ENCODE measurements at places on chromosomes 7 and 10. TPM values are rescaled to one million over a fixed set of nuclear protein-coding genes. Genes with fewer than 3 reads are reported as not detected.

DNA sequence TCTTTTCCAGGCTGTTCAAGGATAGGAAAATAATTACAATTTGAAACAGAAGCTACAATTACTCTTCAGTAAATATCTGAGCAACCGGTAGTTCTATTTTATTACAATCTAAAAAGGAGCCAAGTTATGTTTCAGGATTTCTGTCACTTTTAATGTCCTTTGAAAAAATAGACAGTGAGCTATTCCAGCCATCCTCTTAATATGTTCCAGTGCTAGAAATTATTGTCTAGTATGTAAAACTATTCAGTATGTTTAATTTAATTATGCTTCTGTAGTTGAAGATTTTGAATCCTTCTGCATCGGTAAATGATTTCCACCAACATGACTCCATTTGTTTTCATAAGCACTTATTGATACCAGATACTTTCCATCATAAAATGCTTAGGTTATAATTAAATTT lies 129.6 kb upstream of the SEMA3D start:
- DNase-seq, result no peak

The CUBN gene
- 3.7 TPM for total RNA-seq

DNA sequence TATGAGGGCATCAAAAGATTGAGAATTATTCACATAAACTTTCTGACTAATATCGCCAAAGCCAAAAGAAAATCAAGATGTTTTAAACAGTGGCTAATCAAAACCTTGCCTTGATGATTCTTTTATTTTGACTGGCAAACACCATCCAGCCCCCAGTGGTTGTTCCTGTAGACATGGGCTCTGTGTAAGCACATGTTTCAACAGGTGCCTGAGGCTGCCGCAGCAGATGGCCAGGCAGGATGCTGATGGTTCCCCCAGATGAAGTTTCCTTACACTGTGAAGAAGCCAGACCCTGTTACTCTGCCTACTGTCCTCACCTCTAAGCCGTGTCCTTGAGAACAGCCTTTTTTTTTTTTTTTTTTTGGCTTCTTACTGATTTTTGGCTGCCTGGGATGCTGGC lies 146.5 kb downstream of the RAB11FIP2 start:
- DNase-seq, result no peak

GRCh38 chr10:19947656-19948055 lies 131.4 kb downstream of the PLXDC2 start:
- DNase-seq, result no peak

The GRM8 gene
- total RNA-seq, result not detected

- no peak for DNase-seq
These were observed 157.6 kb downstream of the GRK5 start for GRCh38 chr10:119364645-119365600.

- DNase-seq, result no peak
These were observed 15.3 kb downstream of the EDRF1 start for GRCh38 chr10:125734823-125735222.

- DNase-seq, result peak; percentile 33
These were observed 167.9 kb upstream of the PRSS1 start for GRCh38 chr7:142581341-142581740.

The ECHDC3 gene
- 1.2 TPM for total RNA-seq

DNA sequence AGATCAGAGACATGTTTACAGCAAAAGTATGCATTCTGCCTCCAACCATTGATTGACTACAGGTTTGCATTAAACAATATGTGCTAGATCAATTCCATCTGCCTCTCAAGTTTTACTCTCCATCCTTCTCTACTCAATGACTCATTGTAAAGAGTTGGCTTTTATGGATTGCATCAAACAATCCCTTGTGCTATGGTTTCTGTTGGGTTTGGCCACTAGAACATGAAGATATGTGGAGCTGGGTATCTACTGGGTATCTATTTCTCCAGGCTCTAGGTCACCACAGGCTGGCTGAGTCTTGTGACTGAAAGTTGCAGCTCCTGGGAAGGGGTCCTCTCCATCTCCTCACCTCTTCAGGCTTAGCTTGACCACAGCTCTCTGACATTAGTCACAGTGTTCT lies 204.7 kb downstream of the DGKI start:
- DNase-seq, result no peak

DNA sequence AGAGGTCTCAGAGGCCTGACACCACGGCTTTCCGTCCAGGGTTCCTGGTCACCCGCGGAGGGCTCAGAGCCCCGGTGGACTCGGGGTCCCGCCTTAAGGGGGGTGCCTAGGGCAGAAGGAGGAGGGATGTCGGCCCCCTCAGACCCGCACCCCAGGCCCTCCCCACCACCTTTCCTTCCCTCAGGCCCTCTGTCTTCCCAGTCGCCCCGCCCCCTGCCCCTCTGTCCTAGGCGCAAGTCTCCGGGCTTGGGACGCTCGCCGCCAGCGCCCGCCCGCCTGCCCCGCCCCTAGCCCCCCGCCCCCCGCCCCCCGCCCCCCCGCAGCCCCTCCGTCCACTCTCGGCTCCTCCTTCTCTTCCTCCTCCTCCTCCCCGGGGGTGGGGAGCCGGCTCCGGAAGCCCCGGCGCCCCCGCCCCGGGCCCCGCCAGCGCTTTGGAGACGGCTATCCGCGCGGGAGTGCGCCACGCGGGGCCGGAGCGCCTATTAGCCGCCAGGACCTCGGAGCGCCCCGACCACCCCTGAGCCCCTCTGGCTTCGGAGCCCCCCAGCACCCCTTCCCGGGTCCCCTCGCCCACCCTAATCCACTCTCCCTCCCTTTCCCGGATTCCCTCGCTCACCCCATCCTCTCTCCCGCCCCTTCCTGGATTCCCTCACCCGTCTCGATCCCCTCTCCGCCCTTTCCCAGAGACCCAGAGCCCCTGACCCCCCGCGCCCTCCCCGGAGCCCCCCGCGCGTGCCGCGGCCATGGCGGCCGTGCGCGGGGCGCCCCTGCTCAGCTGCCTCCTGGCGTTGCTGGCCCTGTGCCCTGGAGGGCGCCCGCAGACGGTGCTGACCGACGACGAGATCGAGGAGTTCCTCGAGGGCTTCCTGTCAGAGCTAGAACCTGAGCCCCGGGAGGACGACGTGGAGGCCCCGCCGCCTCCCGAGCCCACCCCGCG lies at the start of gene AEBP1:
TSS of gene AEBP1 (plus strand) at position 423 of the 937 bp plus-strand sequence. CDS start at position 744, 321 bp downstream.
- DNase-seq, result peak; percentile 64

The CFAP69 gene
- total RNA-seq, result 0.33 TPM

DNA sequence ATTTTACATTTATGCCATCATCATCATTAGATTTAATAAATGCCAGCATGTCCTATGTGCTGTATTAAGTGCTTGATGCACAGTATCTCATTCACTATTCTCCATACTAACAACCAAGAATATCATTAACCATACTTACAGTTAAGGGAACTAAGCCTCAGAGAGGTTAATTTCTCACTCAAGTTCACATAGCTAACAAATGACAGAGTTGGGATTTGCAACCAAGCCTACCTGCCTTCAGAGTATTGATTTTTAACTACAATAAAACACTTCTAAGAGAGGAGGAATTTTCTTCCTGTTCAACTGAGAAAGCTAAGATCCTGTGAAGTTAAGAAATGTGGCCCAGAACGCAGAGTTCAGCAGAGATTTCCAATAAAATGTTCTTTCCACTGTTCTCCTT lies 403.0 kb downstream of the KCNMA1 start:
- no peak for DNase-seq

The CFAP70 gene
- total RNA-seq, result 2.0 TPM

GRCh38 chr10:122352817-122353525 lies 21.5 kb upstream of the PLEKHA1 start:
- no peak for DNase-seq

GRCh38 chr10:110619514-110620397 lies 24.4 kb upstream of the RBM20 start:
- no peak for DNase-seq

DNA sequence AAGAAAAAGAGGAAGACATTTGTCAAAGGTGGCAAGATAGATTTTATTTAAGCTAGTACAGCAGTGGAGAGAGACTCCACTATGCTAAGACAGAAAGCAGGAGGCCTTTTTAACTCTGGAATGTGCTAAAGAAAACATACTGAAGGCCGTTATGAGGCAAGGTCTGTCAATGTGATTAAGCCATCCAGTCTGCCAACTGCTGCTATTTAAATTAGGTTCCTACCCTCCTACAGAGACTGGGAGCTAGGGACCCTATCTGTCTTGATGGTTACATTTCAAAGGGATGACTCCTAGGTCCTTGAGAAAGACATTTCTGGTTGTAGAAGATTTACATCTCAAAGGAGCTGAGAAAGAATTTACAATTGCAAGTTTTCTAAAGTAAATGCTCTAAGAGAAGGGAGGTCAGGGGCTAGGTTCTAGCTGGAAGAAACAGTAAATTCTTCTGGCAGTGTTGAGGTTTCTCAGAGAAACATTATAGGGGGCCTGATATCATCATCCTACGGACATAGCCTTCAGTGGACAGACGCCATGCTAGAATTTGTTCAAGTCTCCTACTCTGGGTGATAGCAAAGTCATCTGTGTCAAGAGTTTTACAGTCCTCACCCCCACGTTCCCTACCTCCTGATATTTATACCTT lies 211.6 kb downstream of the PHF14 start:
- no peak for DNase-seq

DNA sequence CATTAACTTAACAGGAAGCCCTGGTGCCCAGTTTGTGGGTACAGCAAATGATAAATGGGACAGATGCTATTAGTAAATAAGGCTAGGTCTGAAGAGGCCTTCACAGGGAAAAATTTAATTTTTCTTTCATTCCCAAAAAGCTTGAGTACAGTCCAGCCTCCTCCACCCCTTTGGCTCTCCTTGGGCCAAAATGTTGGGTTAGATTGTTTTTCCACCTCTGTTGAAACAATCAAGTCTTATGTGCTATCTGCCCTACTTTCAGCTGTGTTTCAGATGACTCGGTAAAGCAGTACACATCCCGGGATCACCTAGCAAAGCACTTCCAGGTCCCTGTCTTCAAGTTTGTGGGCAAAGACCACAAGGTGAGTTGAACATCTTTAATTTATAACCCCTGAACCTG lies 24.3 kb downstream of the PLA2G12B start:
- no peak for DNase-seq

The PPP1R3C gene
- not detected for total RNA-seq

DNA sequence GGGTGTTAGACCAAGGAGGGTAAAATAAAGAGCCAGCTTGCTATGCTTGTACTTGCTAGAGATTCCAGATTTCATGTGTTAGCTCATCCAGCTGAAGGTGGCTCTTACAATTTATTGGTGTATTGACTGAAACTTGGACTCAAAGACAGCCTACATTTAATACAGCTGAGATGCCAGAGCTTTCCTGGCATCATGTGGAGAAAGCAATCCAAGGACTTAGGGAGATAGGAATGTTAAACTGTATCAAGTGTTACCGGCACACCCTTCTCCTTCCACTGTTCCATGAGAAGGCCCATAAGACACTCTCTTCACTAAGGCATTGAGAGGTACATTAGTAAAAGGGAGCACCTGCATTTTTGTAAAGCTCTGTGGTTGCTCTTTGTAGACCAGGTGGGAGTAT lies 9.3 kb upstream of the HERPUD2 start:
- DNase-seq, result no peak

The MBL2 gene
- total RNA-seq, result not detected

The IL6 gene
- total RNA-seq, result 0.99 TPM

GRCh38 chr7:26103596-26103995 lies 48.4 kb upstream of the NFE2L3 start:
- DNase-seq, result no peak

DNA sequence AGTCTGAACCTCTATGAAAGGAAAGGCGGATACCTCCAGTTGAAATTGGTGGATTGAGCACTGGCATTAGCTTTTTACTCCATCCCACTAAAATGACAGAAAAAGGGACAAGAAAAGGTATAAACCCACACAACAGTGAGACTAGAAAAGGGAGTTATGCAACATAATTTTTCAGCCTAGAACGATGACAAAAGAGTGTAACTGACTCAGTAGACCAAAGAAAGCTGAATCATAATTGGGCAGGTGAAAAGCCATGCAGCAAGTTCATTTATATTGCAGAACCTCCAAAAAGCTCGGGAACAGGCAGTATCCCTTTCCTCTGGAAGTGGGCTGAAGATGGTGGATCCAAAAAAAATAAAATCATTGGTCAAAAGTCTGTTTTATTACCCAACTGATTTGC lies 30.5 kb upstream of the ZCCHC24 start:
- DNase-seq, result no peak

DNA sequence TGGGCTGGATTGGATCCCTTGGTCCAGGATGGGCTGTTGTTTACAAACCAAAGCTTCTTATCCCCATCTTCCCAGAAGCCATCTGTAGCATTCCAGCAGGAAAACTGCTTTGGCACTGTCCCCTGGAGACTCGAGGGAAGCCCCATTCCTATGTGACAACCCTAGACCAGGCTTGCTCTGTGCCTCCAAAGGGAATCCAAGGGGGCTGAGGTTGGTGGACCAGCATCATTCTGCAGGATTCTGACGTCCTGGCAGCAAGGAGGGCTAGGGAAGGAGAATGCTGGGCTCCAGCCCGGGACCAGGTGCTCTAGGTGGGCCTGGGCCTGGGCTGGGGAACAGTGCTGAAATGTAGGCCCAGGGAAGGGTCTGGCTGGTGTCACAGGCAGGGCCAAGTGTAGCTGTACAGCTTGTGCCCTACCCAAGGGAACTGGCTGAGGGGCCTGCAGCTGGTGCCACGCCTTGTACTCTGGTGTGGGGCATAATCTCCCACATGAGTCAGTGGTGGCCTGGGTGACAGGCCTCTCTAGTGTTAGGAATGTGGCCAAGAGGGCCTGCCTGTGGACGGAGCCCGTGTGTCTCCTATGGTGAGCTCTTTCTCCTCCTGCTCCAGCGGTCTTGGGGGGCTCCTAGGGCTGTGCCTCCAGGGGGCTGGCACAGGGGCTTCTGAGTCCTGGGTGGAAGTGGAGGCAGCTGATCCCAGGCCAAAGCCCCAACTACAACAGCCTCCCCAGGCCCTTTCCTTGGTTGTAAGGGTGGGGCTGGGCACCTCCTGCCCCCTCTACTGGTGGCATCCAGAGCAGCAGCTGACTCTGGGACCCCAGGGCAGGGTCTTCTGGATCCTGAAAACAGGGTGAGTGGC lies 25.2 kb downstream of the TRIM8 start:
- no peak for DNase-seq

The C10orf67 gene
- 0.20 TPM for total RNA-seq

- no peak for DNase-seq
These were observed 74.0 kb downstream of the FGFR2 start for GRCh38 chr10:121524157-121524817.

DNA sequence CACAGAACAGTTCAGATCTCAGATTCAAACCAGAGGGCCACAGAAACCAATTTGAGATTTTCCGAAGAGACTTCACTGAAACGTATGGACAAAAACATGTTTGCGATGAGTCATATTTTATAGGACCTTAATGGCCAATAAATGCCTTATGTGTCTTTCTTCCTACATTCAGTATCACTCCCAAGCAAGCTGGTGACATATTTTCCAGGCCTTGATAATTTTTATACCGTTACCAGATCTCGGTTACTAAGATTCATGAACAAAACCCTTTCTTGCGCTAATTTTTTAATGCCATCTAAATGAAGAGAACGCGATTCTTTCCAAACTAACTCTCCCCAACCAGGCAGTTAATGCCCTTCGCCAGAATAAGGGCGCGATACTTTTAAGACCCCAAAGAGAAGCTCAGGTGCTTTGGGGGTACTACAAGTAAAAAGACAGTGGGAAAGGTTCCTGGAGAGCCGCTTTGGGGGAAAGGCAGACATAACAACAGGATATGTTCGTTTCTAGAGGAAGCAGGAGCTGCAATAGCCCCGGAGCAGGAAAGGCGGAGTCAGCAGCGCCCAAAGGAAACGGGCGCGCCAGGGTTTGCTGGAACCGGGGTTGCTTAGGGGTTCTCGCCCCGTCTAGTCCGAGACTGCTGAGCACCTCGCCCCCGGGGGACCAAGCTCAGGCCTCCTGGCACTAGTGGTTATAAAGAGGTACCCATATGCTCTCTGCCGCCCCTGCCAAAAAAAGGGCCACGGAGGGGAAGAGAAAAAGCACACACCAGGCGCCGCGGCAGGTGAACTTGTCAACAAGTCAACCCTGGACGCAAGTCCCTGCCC lies 884 bp downstream of the ICA1 start:
- DNase-seq, result peak; percentile 39

- no peak for DNase-seq
These were observed 687 bp upstream of the DKK1 start for GRCh38 chr10:52313256-52313932.

The CLDN15 gene
- 30.1 TPM for total RNA-seq
